NCI-H524 treated with DMSO at 0.1 percent for 48 hours (cell line): ENCODE measurements at places on chromosomes 11 and 22.

DNA sequence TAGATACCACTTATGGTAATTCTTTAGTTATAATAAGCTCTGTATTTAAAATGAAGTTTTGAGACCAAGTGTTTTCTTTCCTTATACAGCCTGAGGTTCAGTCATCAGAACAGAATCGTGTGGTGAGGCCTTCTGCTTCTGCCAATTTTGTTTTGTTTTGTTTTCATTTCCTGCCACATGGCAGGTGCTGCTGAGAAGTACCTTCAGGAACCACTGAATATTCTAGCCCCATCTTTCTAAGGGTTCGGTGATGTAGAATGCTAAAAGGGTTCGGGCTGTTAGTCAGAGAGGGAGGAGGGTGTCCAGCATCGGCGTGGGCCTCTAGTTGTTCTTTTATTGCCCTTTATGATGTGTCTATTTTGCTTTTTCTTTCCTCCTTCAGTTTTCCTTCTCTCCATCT is 25.8 kb downstream of the TNRC6B start:
- DNase-seq: no peak

DNA sequence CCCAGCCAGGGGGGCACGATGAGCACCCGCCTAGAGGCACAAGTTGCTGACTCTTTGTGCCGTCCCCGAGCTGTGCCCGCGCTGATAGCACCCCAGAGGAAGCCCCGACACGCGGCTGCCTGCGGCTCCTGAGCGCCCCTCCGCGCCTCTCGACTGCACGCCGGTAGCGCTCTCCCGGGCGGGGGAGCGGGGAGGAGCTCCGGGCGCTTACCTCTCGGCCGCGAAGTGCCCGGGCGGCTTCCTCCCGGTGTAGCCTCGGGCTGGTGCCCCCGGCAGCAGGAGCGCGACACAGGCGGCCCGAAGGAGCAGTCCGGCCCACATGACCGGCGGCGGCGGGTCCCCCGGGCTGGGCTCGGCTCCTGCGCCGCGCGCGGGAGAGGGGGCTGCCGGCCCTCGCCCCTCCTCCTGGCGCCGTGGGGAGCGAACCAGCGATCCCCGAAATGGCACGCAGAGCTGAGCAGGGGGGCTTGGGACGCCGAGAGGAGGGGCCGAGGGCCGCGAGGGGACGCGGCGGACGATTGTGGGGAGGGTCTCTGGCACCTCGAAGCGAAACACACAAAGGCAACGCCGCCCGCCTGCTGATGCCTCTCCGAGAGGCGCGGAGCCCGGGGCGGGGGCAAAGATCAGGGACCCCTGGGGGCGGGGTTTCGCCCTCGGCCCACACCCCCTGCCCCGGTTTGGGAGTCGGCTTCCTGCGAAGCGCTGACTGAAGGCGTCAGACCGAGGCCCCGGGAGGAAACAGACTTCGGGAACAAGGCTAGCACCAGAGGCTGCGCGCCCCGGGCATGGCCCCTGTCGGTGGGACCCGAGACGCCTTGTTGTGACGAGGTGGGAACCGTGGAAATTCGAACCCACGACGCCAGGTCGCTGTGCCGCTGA is at the start of gene VWCE:
Gene VWCE (minus strand): TSS at position 600 of the 879 bp plus-strand sequence. CDS start 279 bp downstream, at position 321.
- peak; percentile 16 for DNase-seq

- DNase-seq: no peak
These were observed 301.8 kb upstream of the API5 start for GRCh38 chr11:43010042-43010441.

GRCh38 chr11:92152245-92152644 is 72.4 kb upstream of the FAT3 start:
- DNase-seq: no peak

DNA sequence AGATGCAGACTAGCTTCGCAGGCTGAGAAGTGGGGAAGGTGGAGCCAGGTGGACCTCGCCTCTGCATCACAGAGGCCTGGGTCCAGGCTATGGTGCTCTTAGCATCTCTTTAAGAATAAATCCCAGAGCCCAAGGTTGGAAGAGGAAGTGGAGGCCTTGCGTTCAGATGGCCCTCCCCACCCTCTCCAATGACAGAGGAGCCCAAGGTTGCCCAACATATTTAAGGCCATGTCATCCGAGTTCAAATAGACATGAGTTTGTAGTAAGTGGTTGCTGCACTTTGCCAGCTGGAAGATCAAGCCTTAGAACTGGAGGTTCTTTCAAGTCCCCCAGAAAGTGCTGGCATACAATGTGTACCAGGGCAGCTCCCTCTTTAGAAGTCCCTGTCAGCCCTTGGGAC is 47.1 kb upstream of the HORMAD2 start:
- no peak for DNase-seq

- DNase-seq: no peak
These were observed 32.7 kb upstream of the USP47 start for GRCh38 chr11:11808992-11809615.

GRCh38 chr11:19924716-19925115 is 212.1 kb downstream of the NAV2 start:
- no peak for DNase-seq

DNA sequence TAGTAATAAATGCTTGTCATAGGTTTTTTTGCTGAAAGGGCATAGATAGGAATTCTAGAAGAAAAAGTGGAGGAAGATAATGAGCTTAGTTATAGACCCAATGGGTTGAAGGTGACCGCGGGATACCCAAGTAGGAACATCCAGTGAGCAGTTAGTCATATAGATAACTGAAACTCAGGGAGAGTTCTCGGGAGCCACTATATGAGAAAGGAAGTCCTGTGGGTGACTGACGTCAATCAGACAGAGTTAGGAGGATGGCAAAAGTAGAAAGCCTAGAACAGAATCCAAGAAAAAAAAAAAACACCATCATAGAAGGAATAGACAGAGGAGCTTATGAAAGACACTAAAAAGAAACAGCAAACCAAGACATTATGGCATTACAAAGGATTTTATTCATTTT is 1.6 kb upstream of the CNGA4 start:
- DNase-seq: no peak

DNA sequence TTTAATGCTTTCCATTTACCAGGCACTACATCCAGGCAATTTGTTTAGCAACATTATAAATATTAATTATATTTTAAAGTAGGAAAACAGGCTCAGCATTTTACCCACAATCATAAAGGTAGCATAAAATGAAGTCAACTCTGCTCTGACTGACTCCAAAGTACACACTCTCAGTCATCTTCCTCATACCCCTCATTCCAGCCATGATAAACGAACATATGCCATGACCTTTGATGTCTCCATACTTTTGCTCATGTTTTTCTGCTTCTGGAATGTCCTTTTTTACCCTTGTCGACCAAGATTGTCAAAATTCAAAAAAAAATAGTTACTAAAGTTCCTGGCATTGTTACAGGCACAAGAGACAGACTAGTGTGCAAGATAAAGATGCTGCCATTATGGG is 77.7 kb upstream of the SOX6 start:
- no peak for DNase-seq
